ENCODE measurements at places on chromosomes 2 and 18.

DNA sequence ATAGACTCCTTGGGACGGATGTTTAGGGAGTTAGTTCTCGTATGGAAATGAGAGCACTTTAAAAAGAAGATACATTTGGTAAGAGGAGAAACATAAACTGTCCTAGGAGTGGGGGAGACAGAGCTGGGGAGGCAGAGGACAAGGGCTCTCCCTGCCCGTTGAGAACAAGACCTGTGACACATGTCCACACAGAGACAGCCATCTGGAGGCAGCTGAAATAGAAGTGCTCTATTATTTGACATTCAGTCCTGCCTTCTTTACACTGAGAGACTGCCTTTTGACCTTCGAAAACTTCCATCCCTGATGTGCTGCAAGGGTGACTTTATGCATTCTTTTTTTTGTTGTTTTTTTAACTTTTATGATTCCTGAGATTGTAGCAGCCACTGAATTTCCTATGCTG lies 150.1 kb downstream of the UXS1 start:
- no peak for DNase-seq

DNA sequence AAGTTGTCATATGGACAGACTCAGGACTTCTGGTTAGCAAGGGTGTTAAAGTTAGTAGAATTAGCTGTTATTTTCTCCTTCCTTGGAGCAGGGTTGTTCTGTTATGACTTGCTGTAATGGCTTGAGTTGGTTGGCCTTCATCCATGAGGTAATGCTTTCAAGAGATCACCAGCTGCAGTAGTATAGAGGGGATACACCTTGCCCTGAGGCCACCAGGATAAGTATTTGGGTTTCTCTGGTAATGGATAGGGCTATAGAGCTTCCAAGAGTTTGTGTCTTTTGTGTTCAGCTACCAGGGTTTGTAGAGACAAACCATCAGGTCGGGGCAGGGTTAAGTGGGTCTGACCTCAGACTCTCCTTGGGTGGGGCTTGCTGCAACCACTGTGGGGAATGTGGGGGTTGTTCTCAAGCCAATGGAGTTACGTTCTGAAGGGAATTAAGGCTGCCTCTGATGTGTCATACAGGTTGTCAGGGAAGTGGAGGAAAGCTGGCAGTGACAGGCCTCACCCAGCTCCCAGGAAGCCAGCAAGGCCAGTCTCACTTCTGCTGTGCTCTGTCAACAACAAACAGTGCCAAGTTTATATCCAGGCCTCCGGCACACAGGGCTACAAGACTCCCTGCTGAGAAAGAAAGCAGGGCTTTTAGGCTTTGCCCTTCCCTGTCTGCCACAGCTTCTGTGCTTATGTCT lies 356.6 kb downstream of the SPAG16 start:
- no peak for DNase-seq

GRCh38 chr2:112201696-112202430 lies 53.0 kb downstream of the ZC3H8 start:
- DNase-seq = no peak

GRCh38 chr2:147405651-147406050 lies 439.2 kb upstream of the ACVR2A start:
- no peak for DNase-seq

- no peak for DNase-seq
Measured at GRCh38 chr2:71559828-71560637, 106.7 kb downstream of the DYSF start.

GRCh38 chr2:50746526-50746925 lies 285.4 kb downstream of the NRXN1 start:
- DNase-seq = no peak

DNA sequence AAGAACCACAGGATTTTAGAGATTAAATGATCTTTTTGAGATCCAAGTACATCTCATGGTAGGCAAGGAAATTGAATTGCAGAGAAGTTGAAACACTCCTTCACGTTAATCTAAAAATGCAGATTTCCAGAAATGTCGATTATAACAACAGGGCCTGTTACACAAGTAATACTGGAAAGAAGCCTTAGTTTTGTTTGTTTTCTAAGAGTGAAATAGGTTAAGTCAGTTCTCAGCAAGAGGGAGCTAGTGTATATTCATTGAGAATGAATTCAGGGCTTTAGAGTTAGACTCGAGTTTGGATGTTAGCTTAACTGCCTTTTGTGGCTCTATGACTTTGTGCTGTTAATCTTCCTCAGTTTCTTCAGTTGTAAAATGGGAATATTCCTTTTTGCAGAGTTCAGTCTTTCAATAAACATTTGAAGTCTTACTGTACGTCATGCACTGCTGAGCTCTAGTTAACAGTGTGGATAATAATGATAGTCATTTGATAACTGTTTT lies 926 bp downstream of the NDUFV2 start:
- no peak for DNase-seq

GRCh38 chr18:46169464-46169941 lies 65.3 kb downstream of the HAUS1 start:
- DNase-seq = peak; percentile 27

GRCh38 chr2:219282375-219282774 lies 3.2 kb downstream of the DNAJB2 start:
- no peak for DNase-seq

GRCh38 chr2:169106134-169106533 lies 36.8 kb downstream of the DHRS9 start:
- DNase-seq = no peak

GRCh38 chr18:58522132-58522531 lies 106.8 kb downstream of the ALPK2 start:
- no peak for DNase-seq

DNA sequence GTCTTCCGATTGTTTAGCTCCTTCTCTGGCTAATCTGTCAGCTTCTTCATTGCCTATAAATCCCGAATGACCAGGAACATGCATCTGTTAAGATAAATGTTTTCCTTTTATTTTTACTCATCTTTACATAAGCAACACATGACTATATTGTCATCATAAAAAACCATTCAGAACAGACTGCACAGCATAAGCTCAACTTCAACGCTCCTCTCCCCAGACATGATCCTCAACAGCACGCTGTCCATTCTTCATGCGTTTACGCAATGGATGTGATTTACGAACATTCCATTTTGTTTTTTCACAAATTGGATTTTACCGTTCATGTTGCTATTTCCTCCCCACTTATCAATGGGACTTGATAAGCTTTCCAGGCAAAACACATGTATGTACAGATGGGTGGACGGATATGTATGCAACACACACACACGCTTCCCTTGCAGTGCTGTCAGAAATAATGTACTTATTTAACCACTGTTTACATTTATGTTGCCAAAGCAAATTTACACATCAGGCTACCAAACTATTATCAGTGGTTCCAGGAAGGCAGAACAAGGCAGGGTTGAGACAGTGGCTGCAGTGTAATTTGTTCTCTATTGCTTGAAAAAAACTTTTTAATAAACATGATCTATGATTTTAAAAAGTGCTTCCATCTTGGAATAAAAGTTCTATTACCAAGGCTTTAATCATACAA lies 12.2 kb downstream of the RNASEH1 start:
- DNase-seq = no peak

DNA sequence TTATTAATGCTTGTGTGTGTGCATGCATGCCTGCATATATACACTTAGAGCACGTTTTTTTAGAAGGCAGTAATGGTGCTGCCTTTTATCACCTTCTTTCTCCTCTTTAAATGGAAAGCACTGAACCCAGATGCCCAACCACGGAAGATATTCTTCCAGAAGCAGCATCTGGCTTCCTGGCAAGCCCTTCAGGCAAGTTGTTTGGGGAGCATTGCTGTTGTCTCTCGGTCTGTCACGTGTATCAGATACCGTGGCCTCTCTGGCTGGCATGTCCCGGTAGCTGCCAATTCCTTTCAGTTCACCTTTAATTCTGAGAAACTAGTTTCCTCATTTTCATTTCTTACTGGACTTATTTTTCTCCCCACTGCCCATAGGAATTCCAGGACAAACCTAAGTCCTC lies 587.8 kb downstream of the ARHGAP15 start:
- DNase-seq = no peak

DNA sequence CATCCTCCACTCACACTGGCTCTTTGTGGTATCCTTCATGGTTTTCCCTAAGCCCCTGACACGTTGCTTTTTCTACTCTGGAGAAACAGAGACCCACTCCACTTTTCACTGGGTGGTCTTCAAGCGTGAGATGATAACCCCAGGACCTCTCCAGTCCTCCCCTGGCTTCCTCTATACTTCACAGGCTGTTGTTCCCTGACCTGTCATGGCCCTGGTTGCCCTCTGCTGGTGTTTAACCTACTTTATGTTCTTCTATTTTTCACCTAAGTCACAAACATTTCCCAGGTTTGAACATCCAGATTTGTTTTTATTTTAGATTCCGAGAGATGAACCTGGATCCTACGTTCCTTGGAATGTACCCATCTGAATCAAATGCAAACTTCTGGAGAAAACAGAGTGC lies 84.5 kb downstream of the AOX1 start:
- no peak for DNase-seq

DNA sequence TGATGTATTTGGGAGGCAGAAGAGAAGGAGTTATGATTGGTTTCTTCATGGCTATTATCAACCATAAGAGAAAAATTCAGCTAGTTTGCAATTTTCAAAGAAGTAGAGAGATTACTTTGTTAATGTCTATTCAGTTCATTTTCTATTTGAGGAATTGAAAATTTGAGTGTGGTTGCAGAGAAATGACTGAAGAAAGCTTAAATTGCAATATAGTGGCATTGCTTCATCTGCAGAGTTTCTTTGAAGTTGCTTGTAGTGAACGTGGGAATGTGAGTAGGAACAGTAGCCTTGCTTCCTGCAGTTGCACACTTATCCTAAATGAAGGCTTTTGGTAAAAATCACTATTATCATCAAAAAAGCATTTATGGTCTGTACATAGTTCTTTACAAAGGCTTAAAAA lies 14.7 kb upstream of the CYRIA start:
- DNase-seq = no peak

- no peak for DNase-seq
Measured at GRCh38 chr18:48813321-48813720, 137.4 kb downstream of the SMAD7 start.

GRCh38 chr2:53490659-53491058 lies 276.9 kb upstream of the CHAC2 start:
- DNase-seq = no peak

GRCh38 chr18:74126684-74127655 lies 20.7 kb downstream of the FBXO15 start:
- DNase-seq = no peak

DNA sequence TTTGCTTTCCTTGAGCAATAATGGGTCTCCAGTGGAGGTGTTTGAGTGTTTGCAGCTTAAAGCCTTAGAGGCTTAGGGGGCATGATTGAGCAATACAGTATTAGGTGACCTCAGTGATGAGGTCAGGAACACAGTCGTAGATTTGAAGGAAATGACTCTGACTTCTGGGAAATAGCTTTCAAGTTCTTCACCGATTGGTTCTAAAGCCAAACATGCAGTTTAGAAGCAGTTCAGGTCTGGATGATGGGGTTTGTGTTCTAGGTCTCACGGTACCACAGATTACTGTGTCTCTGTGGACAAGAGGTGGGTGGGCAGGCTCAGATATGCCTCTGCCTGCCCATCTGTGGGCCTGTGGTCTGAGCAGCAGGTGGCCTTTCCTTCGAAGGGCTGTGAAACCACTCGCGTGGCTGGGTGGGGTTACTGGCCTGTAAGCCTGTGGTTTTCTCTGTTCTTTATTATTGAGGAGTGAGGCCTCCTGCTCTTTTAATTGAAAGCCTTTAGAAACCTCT lies 7.8 kb downstream of the MTHFD2 start:
- no peak for DNase-seq

- DNase-seq = no peak
Measured at GRCh38 chr2:58202404-58202803, 38.7 kb downstream of the FANCL start.

GRCh38 chr2:103002954-103003353 lies 241.1 kb downstream of the TMEM182 start:
- DNase-seq = no peak

GRCh38 chr2:45585267-45585861 lies 25.7 kb downstream of the SRBD1 start:
- peak; percentile 10 for DNase-seq
